ENCODE measurements at places on chromosomes 2 and 18.

DNA sequence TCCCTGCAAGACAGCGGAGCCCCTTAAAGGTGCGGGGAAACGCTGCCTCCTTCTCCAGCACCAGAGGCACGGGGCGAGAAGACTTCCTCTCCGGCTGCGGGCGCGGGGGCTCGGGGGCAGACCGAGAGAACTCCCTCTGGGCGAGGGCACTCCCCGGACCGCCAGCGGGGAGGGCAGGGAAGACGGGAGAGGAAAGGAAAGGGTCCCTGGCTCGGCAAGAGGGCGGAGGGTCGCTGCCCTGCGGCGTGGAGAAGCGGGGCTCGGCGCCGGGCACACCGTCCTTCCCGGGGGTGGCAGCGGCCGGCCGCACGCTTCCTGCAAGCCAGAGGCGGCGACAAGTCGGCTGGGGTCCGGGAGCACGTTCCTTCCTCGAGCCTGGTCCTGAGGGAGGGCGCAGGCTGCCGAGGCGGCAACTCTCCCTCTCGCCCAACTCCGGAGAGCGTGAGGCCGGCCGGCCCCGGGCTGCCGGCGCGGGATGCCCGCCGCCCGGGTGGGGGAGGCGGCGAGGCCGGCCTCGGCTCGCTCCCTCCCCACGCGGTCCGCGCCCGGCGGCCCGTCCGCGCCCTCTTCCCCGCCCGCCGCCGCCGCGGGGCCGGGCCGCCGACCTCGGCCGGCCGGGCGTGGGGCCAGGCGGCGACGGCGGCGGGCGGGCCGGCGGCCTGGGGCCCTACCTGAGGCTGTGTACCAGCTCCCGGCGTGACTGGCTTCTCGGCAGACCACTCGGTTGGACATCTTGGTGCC lies 1.1 kb downstream of the MEMO1 start:
- no peaks in the 10 kb centered on the region for H3K27me3 ChIP-seq
- peak; percentile 23 for DNase-seq
- H3K4me3 ChIP-seq, result peak overlapping the region; percentile 92
- H3K4me1 ChIP-seq, result peaks cover 50% of the 10 kb centered on the region

DNA sequence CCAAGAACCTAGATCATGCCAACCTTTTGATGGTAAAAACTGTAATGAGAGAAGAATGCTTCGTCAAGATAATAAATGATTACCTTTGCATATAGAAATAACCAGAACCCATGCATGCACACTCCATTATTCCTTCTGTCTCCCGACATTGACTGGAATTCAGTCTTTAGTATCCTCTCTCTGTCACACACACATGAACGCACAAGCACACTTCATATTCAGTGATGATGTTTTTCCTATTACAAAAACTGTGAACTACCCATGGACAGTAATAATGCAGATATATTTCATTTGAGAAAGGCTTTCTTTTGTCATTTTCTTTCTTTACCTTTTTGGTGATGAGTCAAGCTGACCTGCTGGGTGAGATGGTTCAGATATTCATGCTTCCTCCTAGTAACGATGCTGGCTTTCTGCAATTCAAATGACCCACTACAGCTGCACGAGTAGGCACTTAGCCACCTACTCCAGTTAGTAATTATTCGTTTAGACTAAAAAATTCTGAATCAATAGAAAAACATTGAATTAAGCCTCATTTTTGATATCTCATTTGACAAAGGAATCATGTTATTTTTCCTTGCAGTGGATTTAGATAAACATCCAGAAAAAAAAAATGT lies 382.2 kb downstream of the TGIF1 start:
- no peaks in the 10 kb centered on the region for H3K4me1 ChIP-seq
- no peaks in the 10 kb centered on the region for H3K27me3 ChIP-seq
- H3K4me3 ChIP-seq, result no peak overlapping the region
- no peak overlapping the region for H3K27ac ChIP-seq

DNA sequence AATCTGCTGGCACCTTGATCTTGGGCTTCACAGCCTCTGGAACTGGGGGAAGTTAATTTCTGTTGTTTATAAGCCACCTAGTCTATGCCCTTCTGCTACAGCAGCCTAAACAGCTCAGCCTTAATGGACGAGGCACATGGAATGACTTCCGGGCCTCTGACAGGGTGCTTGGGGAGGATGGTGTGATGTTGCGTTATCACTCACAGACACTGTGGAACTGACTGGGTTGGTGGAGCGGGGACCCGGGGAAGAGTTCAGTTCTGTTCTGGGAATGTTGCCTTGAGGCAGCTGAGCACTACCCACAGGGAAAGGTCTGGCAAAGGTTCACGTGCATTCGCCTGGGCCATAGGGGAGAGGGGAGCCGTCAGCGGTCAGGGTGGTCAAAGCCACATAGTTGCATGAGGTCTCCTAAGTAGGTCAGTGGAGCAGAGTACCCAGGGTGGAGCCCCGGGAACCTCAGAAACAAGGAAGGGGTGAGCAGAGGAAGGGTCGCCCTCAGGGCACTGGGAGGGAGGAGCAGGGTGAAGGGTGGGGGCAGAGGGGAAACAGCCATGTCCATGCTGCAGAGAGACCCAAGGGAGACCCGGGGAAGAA lies 36.2 kb downstream of the LRRFIP1 start:
- DNase-seq, result no peak
- peaks cover 78% of the 10 kb centered on the region for H3K27me3 ChIP-seq
- H3K27ac ChIP-seq, result no peak overlapping the region
- peaks cover 19% of the 10 kb centered on the region for H3K4me1 ChIP-seq

- H3K27ac ChIP-seq, result no peak overlapping the region
- H3K36me3 ChIP-seq, result no peaks in the 10 kb centered on the region
- H3K4me1 ChIP-seq, result no peaks in the 10 kb centered on the region
- no peak for DNase-seq
- no peak overlapping the region for H3K4me3 ChIP-seq
Observed at GRCh38 chr2:5713101-5713500, 20.9 kb downstream of the SOX11 start.

GRCh38 chr18:26579941-26580618 lies 31.7 kb upstream of the KCTD1 start:
- H3K27me3 ChIP-seq, result peaks cover 52% of the 10 kb centered on the region
- no peak overlapping the region for H3K4me3 ChIP-seq
- H3K27ac ChIP-seq, result no peak overlapping the region
- peaks cover 1% of the 10 kb centered on the region for H3K36me3 ChIP-seq
- peaks cover 9% of the 10 kb centered on the region for H3K4me1 ChIP-seq
- no peak for DNase-seq

DNA sequence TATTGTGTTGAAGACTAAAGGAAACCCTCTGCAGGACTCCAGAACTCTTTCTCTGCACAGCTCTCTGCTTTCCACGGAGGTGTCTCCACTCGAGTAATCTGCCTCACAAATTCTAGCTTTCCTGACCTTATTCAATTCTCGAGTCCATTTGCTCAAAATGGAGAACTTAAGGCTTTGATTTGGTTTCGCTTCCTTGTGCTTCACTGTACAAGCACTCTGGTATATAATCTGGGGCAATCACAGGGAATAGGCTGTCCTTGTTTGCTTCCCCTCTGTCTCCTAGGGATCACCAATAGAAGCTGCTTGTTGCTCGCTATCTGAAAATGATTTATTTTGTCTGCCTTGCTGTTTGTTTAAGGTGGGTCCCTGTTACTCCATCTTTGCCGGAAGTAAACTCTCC lies 129.1 kb upstream of the DOCK10 start:
- no peaks in the 10 kb centered on the region for H3K4me1 ChIP-seq
- no peaks in the 10 kb centered on the region for H3K36me3 ChIP-seq
- no peak for DNase-seq
- no peak overlapping the region for H3K4me3 ChIP-seq
- no peak overlapping the region for H3K27ac ChIP-seq

- H3K4me1 ChIP-seq, result peaks cover 6% of the 10 kb centered on the region
- H3K36me3 ChIP-seq, result peaks cover 3% of the 10 kb centered on the region
- H3K27me3 ChIP-seq, result no peaks in the 10 kb centered on the region
- no peak overlapping the region for H3K27ac ChIP-seq
- no peak overlapping the region for H3K4me3 ChIP-seq
- DNase-seq, result no peak
Observed at GRCh38 chr2:173090973-173091660, 15.5 kb downstream of the MAP3K20 start.

DNA sequence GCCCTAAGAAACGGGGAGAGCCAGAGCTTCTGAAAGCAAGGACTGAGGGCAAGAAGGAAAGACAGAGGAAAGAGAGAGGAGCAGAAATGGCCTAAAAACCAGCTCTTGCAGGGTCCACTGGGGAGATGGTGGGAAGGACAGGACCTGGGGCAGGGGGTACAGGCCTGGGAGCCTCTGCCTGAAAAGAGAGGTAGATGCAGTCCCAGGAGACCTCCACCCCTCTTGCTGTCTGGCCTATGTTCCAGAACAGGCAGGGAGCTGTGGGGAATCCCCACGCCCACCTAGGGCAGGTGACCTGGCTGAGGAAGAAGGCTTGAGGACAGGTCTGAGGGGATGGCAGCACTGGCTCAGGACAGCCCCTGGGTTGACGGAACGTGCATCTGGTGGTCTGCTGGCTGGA lies 4.6 kb downstream of the CAPN13 start:
- no peak overlapping the region for H3K27ac ChIP-seq
- H3K36me3 ChIP-seq, result no peaks in the 10 kb centered on the region
- H3K4me3 ChIP-seq, result no peak overlapping the region
- no peaks in the 10 kb centered on the region for H3K4me1 ChIP-seq

DNA sequence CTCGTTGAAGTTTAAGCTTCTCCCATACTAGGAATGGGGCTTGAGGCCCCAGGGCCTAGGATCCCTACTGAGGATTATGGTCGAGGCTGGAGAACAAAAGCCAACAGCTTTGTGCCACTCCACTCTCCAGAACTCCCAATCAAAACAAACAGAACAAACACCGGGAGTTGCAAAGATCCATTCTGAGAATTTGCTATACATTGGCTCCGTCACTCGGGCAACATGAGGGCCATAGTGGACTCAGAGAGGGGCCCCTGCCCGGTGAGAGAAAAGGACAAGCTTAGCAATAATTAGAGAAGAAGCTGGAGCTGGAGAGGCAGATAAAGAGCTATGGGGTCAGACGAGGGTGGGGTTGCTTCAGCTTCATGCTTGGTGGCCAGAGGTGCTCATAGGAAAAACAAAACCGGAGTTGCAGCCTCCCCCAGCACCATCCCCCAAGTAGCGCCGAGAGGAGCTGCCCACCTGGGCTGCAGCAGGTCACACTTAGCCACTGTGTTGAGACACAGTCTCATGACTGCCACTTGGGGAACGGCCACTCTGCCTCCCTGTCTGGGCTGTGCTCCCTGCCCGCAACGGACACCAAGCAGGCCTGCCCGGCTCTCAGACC lies 142.3 kb upstream of the HAAO start:
- H3K36me3 ChIP-seq, result peaks cover 2% of the 10 kb centered on the region
- H3K27ac ChIP-seq, result no peak overlapping the region
- no peak overlapping the region for H3K4me3 ChIP-seq
- no peak for DNase-seq
- H3K27me3 ChIP-seq, result no peaks in the 10 kb centered on the region

DNA sequence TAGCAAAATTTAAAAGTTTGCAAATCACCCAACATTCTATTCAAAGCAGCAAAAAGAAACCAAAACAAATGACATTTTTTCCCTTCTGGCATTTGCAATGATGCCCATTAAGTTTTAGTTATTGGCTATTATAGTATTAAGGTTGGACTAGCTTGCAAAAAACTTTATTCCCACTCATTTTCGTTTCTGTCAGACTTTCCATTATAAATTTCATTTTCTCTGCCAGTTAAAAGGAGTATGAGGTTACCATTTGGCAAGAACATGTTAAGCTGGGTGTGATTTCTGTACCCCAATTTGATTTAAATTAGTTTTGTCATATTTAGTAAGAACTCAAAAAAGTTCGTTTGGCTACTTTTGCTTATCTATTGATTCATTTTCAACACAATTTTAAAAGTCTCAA lies 187.9 kb downstream of the TCF4 start:
- no peak overlapping the region for H3K27ac ChIP-seq
- no peaks in the 10 kb centered on the region for H3K36me3 ChIP-seq
- no peaks in the 10 kb centered on the region for H3K4me1 ChIP-seq
- no peak for DNase-seq
- no peak overlapping the region for H3K4me3 ChIP-seq

GRCh38 chr18:43277164-43277600 lies at the start of gene SYT4:
SYT4 (minus strand) TSS chr18:43277490; CDS start chr18:43277281, 209 bp downstream.
- H3K27me3 ChIP-seq, result no peaks in the 10 kb centered on the region
- no peak within 1 kb of the TSS for H3K4me3 ChIP-seq
- H3K36me3 ChIP-seq, result no peaks in the 10 kb centered on the region
- no peaks in the 10 kb centered on the region for H3K4me1 ChIP-seq
- H3K27ac ChIP-seq, result no peak within 1 kb of the TSS
- DNase-seq, result no peak

- H3K4me1 ChIP-seq, result no peaks in the 10 kb centered on the region
- DNase-seq, result no peak
- H3K36me3 ChIP-seq, result no peaks in the 10 kb centered on the region
- H3K27ac ChIP-seq, result no peak overlapping the region
- H3K4me3 ChIP-seq, result no peak overlapping the region
Observed at GRCh38 chr2:133452146-133452545, 116.1 kb downstream of the NCKAP5 start.

DNA sequence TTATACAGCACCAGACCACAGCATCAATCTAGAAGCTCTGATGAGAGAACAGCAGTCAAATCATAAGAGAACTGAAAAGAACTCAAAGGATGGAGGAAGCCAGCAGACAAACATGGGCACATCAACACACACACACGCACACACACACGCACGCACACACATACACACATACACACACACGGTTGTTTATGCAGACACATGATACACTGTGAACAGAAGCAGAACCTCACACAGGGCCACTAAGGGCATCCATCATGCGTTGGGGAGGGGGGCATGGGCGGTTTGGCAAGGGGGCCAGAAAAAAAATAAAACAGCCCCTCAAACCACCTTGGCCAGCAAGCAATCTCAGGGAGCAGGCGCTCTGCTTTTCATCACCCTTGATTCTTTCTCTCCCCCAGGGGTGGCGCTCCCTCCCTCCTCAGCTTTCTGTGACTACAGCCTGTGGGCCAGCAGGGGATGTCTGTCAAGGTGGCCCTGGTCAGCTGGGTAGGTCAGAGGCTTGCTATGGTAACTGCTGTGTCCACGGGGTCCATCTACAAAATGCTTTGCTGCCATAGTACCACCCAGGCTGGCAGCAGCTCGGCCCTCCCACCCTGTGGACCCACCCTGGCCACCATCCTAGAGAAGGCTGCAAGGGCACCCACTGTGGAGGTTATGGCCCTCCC lies 318.0 kb downstream of the CELF4 start:
- H3K27ac ChIP-seq, result no peak overlapping the region
- DNase-seq, result no peak
- H3K27me3 ChIP-seq, result peaks cover 75% of the 10 kb centered on the region

GRCh38 chr2:207135801-207136457 lies 29.8 kb downstream of the KLF7 start:
- H3K4me3 ChIP-seq, result no peak overlapping the region
- DNase-seq, result no peak
- H3K4me1 ChIP-seq, result no peaks in the 10 kb centered on the region
- peak overlapping the region; percentile 1 for H3K27ac ChIP-seq
- H3K27me3 ChIP-seq, result no peaks in the 10 kb centered on the region

- H3K27ac ChIP-seq, result no peak overlapping the region
- DNase-seq, result no peak
- H3K27me3 ChIP-seq, result no peaks in the 10 kb centered on the region
- H3K36me3 ChIP-seq, result peaks cover 12% of the 10 kb centered on the region
Observed at GRCh38 chr2:127887776-127888130, 2.0 kb upstream of the AMMECR1L start.
